CD4-positive, alpha-beta T cell (primary cell): ENCODE measurements at places on chromosomes 2 and 18. TPM values are rescaled to one million over a fixed set of nuclear protein-coding genes. Genes with fewer than 3 reads are reported as not detected.

TRIM43 gene
- total RNA-seq, result not detected

CRYBA2 gene
- total RNA-seq, result not detected

DTYMK gene
- total RNA-seq, result 6.0 TPM

KIF1A gene
- not detected for total RNA-seq

DLGAP1 gene
- 0.36 TPM for total RNA-seq

ALPP gene
- total RNA-seq, result not detected

SP140 gene
- 51.2 TPM for total RNA-seq

RASGRP3 gene
- 5.7 TPM for total RNA-seq

DNAH7 gene
- not detected for total RNA-seq

LRRTM4 gene
- total RNA-seq, result not detected

ZBTB7C gene
- total RNA-seq, result not detected

ZSCAN30 gene
- total RNA-seq, result 9.6 TPM

TMEM182 gene
- total RNA-seq, result 2.7 TPM

LYPD6 gene
- not detected for total RNA-seq

EFR3B gene
- 0.11 TPM for total RNA-seq

RNF152 gene
- total RNA-seq, result 0.60 TPM

DNA sequence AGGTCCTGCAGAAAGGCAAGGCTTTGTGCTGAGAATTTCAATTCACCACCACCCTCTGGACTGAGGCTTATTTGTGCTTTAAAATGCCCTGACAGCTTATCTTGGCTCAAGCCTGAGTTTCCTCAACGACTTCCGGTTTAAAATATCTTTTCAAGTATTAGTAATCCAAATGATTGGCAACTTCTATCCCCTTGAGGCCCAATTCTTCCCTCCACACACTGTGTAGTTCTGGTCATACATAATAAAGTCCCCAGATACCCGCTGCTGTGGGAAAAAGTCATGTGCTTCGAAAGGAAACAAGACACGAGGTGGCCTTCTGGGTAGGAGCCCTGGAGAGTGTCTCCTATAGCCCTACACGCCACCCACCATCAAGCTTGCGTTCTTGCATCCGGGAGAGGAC, 393.4 kb downstream of the ALK start:
- no peak for DNase-seq

- DNase-seq, result no peak
Measured at GRCh38 chr2:86025229-86025820, 80.4 kb downstream of the POLR1A start.

DNA sequence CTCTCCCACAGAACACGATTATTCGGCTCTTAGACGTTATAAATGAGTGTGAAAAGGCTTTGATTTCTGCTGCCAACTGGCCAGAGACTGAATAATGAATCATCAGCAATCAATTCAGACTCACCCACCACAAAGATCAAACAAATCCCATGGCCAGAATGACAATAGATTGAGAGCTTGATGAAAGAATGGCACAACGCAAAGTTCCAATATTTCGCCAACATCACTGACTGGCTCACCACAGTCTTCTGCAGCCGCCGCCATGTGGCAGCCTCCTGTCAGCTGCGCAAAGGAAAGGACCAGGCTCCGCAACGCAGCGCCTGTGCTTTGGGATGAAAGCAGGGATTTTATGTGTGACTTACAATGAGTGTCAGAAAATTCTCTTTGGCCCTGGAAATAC, 104.4 kb upstream of the SOX11 start:
- DNase-seq, result no peak

GRCh38 chr2:224025874-224026273, 13.2 kb downstream of the SERPINE2 start:
- DNase-seq, result peak; percentile 53

- no peak for DNase-seq
Measured at GRCh38 chr18:21823848-21824247, 83.3 kb downstream of the MIB1 start.

GRCh38 chr2:154261473-154262027, 389.8 kb downstream of the GALNT13 start:
- no peak for DNase-seq

DNA sequence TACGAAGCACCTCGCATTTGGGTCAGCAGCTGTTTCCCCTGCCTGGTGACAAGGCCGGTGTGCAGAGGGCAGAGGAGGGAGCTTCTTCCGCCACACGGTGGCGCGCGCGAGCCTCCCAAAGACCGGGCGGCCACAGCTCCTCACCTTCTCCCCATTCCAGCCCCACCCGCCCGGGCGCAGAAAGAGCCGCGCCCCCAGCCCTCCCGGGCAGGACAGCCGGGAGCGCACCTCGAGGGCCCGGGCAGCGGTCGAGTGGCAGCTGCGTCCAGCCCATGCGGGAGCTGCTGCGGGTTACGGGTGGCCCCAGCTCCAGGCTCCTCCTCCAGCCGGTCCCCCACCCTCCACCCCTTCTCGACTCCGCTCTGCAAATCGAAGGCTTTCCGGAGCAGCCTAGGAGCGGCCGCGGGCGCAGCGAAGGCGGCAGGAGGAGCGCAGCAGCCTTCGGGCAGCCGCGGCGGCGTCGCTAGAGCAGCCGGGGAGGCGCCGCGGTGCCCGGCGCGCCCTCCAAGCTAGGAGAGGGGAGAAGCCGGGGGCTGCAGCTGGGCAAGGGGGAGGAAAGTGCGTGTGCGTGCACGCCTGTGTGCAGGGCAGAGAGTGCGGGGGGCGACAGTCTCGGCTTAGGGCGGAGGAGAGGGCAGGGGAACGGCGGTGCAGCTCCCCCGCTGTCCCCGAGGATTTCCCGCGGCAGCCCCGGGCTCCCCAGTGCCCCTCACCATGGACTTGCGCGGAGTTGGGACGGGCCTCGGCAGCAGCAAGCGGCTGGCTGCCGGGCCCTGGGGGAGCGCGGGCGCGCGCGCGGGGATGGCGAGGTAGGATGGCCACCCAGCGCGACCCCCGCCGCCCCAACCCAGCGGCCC, at the start of gene CCDC85A:
Gene CCDC85A (plus strand): TSS at position 348 of the 857 bp plus-strand sequence. CDS start 635 bp downstream, outside the sequence.
- peak; percentile 37 for DNase-seq

- DNase-seq, result no peak
Measured at GRCh38 chr2:66521291-66521922, 86.5 kb downstream of the MEIS1 start.

DNA sequence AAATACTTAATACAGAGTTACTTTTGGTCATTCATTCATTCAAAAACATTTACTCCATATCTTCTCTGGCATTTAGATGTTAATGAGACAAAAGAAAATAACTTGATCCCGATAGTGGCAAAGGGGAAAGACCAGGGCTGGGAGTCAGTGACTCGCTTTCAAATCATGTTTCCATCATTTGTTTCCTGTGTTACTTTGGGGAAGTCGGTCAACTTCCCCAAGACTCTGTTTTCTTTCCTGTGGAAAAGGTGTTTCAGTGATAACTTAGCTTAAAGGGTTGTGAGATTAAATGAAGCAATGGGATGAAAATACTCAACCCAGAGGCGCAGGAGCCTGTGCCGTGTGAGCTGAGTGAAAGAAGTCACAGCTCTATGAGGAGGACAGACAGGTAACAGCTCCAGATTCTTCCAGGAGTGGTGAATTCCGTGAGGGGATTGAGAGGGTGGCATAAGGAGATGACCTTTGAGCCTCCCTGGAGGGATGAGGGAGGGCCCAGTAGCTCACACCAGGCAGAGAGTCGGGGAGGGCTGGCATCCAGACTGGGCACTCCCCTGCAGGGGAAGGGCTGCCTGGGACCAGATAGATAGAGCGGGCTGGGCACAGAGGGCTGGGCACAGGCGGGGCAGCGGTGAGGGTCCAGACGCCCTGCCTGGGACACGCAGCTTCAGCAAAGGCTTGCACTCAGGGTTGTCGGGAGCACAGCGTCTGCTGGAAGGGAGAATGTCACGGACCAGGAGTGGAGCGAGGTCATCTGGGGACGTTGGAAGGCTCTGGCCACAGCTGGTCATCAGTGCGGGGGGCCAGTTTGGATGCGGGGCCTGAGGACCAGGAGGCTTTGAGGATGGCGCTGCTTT, 70.1 kb downstream of the TSHZ1 start:
- no peak for DNase-seq

- no peak for DNase-seq
Measured at GRCh38 chr2:1766851-1767811, 22.8 kb upstream of the PXDN start.

DNA sequence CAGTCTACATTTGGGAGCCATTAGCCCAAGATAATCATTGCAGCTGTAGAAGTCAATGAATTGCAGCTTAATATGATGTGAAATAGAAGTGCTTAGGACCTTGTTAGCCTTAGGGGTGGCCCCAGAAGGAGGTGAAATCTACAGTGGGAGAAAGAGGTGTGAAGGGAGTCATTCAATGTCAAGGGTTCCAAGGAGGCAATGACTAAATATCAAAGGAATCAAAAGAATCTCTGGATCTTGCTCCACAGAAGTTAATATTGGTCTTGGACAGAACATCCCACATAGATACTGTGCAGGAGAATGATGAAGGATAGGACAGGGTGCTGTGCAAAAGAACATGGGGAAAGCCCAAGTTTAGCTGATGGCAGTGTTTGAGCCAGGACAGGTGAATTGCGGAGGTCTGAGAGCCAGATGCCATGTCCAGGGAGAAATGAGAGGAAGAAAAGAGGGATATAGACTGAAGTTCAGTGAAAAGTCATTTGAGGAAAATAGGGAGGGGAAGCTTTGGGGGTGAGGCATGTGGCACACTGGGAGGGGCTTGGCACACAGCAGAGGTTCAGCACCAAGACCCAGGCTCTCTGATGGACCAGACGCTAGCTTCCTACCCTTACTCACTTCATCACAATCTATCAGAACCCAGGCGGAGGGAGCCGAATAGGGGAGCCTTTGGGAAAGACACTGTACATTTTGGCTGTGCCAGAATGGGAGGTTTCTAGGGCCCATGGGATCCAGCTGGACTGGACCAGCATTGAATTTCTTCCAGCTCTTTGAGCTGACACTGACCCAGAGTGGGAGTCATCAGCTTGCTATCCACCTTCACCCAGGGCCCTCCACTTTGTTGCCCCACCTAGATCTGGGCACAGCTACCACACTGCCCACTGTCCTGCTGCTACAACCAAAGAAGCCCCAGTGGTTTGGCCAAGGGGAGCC, 2.2 kb downstream of the IL1F10 start:
- DNase-seq, result no peak

GRCh38 chr2:220226546-220226945, 599.1 kb downstream of the SLC4A3 start:
- no peak for DNase-seq

- DNase-seq, result no peak
Measured at GRCh38 chr2:38997781-38998180, 108.1 kb downstream of the ARHGEF33 start.

DNA sequence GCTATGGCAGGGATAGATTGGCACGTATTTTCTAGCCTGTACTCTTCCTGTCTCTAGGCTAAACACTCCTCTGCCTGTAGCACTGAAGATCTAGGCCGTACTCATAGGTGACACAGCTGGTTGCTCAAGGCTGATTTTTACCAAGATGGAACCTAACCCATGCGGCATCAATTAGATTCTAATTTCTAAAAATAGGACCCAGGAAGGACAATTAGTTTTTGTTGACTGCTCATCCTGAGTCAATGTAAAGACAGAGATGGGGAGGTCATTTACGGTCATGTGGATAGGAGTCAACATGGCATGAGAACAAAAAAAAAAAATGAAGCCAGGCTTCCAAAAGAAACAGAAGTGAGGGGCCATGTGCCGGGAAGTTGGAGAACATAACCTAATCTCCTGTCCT, 360.7 kb upstream of the ETAA1 start:
- no peak for DNase-seq

GRCh38 chr2:25473758-25474340, 132.1 kb upstream of the DNMT3A start:
- DNase-seq, result no peak

- DNase-seq, result peak; percentile 69
Measured at GRCh38 chr2:46179037-46179621, 118.1 kb upstream of the EPAS1 start.

DNA sequence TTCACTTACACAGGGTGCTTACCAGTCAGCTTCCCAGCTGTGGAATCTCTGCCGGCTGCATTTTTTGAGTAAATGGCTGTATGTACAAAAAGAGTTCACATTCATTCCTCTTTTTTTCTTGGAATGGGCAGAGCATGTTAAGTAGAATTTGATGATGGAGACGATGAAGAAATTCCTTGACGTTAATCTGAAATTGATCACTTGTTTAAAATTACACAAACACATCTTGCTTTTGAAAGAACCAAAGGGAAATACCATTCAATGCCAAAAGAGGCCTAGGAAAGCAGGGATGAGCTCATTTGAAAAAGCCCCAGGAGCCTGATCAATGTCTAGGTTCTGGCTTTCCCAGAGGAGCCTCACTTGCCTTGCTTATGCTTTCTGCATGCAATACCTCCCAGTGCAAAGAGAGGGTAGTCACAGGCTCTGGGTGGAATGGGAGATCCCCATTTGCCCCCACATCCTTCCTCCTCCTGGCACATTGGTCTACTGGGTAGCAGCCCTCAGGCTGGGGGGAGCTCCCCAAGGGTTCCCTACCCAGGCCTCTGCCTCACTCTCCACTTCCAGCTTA, 12.3 kb upstream of the SMAD7 start:
- DNase-seq, result peak; percentile 59

DNA sequence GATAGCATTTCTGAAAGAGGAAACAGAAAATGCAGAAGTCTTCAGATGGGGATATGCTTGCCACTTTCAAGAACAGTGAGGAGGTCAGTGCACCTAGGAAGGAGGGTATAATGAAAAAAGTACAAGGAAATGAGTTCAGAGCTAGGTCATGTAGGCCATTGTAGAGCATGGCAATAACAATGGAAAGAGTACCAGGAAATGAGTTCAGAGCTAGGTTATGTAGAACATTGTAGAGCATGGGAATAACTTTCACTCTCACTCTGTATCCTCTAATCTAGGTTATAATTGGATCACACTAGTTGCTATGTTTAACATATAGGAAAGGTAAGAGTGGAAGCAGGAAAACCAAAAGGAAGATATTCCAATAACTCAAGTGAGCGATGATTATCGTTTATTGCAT, 12.3 kb downstream of the SCG2 start:
- DNase-seq, result no peak

GRCh38 chr18:44048846-44049245, 631.8 kb upstream of the SETBP1 start:
- no peak for DNase-seq

DNA sequence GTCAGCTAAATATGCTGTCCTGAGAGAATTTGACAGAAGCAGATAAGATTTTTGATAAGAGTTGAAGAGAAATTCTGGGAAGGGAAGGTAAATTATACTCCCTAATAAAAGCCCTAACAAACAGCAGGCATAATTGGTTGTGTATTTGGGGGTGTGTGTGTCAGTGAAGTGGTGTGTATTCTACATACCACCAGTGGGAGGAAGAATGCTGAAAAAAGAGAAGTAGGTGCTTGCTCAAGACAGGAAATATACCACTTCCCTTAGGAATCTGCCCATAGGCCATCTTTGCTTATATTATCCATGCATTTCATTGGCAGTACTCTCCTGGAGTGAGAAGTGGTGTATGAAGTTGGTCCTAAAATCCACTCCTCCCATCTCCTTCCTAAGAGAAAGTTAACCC, 76.2 kb downstream of the FMNL2 start:
- peak; percentile 7 for DNase-seq
